ENCODE measurements at places on chromosomes 11 and 22. TPM values are rescaled to one million over a fixed set of nuclear protein-coding genes. Genes with fewer than 3 reads are reported as not detected.

Gene GDPD4
- not detected for total RNA-seq

Gene KDM4D
- 0.52 TPM for total RNA-seq

Gene RASSF10
- total RNA-seq = 4.8 TPM

Gene NUP50
- total RNA-seq = 51.5 TPM

Gene MAFF
- 48.9 TPM for total RNA-seq

Gene ACTN3
- not detected for total RNA-seq

Gene HEPHL1
- total RNA-seq = not detected

Gene PANX2
- total RNA-seq = 3.0 TPM

Gene OR8G5
- 0.58 TPM for total RNA-seq

Gene GRIK4
- total RNA-seq = 4.3 TPM

Gene GNG3
- total RNA-seq = not detected

Gene ZBED5
- total RNA-seq = 37.6 TPM

Gene C22orf42
- total RNA-seq = not detected

Gene GRIA4
- total RNA-seq = not detected

Gene TRPM5
- total RNA-seq = not detected

Gene DEPDC7
- 0.81 TPM for total RNA-seq

Gene RAPSN
- 0.64 TPM for total RNA-seq

Gene IL18
- 49.9 TPM for total RNA-seq

Gene OR8D4
- total RNA-seq = not detected

GRCh38 chr11:94295534-94295933 is 8.8 kb upstream of the IZUMO1R start:
- DNase-seq = no peak

- no peak for DNase-seq
These were observed 53.1 kb downstream of the PACSIN2 start for GRCh38 chr22:42961810-42962209.

GRCh38 chr22:19990609-19991394 is 25.8 kb downstream of the ARVCF start:
- DNase-seq = no peak

GRCh38 chr11:7563281-7563680 is 49.5 kb downstream of the PPFIBP2 start:
- DNase-seq = no peak

DNA sequence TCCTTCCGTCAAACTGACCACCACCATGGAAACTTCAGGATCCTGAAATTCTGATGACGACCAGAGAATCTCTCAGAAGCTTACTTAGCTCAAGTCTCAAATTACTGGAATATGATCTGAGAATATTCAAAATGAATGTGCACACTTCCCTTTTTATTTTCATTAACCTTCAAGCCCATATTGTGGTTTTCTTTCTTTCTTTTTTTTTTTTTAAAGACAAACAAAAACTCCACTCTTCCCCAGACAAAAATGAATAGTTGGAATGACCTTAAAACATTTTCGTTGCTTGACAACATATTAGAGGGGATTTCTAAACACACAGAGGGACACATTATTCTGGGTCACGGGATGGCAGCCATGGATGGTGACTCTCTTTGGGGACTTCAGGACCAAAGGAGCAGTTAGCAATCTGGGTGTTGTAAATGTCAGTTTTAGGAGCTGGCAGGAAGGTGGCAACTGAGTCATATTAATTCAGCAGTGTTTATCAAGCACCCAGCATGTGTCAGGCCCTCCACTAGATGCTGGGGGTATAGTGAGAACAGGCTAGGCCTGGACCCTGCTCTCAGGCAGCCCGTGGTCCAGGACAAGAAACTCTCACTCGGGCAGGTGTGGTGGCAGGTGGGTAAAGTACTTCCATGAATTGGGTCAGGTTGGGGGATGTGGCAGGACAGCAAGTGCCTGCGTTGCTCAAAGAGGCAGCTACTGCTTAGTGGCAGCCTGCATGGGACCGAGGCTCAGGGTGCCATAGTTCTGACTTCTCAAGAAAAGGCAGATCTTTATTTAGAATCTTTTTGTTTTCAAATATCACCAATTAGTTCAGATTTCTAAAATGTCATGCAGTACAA is 126.1 kb downstream of the HIPK3 start:
- DNase-seq = no peak

DNA sequence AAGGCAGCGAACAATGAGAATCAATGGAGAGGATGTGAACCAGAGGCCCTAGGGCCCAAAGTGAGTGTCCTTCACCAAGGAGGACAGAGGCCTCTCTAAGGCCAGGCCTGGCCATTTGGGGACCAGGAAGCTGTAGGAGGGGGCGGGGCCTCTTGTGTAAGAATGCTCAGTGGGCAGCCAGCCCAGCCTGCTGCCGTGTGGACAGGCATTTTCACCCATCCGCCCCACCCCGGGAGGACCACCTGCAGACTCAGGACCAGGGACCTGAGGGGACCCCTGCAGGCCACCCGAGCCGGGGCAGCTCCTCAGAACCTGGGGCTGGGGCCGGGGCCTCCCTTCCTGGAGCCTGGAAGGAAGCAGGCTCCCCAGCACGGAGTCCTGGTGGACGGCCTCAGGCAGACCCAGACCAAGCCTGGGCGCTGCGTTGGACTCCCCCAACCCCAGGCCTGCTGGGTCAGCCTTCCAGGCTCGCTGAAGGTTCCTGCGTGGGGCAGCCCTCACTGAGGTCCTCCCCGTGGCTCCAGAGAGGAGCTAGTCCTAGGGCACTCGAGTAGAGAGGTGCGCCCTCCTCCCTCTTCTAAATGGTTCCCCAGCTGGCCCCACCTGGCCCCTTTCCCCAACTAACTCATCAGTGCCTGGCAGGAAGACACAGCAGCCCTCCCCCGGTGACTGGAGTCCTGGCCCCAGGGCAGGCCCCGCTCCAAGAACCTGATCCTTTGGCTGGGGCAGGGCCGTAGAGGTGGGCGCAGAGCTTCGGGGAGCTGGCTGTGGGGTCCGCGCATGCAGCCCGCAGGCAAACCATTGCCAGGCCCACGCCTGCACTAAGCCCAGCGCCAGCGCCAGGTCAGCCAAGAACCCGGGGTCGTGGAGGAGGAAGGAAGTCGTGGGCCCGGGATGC is 1.5 kb upstream of the TRABD start:
- peak; percentile 89 for DNase-seq

DNA sequence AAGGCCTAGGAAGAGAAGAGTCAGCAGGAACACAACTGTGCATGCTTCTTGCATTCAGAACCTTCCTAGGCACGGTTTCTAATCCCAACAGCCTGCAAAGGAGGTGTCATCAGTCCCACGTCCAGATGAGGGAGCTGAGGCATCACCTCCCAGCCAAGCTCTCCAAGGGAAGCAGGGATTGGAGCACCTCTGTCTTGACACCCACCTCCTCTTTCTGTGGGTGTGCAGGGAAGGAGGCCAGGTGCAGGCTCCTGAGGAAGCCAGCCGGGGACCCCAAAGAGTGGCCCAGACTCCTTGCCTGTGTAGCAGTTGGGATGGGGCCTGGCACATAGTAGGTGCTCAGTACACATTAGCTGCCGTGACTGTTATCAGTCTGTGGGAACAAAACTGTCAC is 2.0 kb downstream of the PNPLA5 start:
- DNase-seq = peak; percentile 25

GRCh38 chr11:82229341-82229740 is 504.3 kb downstream of the FAM181B start:
- no peak for DNase-seq

DNA sequence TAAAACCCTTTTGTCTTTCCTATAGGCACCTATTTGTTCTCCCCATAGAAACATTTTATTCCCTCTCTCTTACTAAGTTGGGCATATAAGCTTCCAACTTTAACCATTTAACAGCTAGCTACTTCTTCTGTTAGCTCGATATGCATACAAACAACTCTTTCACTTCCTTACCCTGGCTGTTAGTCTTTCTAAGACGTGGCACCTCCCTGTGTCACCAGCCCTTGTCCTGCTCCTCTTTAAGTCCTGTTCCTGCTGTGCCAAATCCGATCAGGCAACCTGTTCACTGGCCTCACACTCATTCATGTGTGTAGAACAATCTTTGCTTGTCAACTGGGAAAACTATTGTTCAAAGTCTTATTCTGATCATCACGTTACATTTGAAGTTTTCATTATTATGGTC is 1376.1 kb upstream of the TENM4 start:
- no peak for DNase-seq

DNA sequence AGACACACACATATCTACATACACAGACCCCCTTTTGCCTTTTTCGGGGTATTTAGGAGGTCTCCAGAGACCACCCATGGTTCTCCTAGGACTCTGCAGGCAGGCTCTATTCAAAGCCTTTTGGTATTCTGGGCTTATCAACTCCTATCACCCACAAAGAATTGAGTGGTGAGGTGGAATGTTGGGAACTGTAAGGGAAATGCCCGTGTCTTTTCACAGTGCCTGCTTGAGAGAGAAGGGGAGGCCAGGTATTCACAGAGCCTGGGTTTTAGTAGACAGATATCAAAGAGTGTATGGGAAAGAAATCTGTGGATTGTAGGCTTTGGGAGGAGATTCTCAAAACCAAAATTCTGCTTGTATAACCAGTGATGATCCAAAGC is 44.0 kb upstream of the CSNK2A3 start:
- DNase-seq = no peak

- DNase-seq = no peak
These were observed 129.5 kb downstream of the ETS1 start for GRCh38 chr11:128457874-128458273.

DNA sequence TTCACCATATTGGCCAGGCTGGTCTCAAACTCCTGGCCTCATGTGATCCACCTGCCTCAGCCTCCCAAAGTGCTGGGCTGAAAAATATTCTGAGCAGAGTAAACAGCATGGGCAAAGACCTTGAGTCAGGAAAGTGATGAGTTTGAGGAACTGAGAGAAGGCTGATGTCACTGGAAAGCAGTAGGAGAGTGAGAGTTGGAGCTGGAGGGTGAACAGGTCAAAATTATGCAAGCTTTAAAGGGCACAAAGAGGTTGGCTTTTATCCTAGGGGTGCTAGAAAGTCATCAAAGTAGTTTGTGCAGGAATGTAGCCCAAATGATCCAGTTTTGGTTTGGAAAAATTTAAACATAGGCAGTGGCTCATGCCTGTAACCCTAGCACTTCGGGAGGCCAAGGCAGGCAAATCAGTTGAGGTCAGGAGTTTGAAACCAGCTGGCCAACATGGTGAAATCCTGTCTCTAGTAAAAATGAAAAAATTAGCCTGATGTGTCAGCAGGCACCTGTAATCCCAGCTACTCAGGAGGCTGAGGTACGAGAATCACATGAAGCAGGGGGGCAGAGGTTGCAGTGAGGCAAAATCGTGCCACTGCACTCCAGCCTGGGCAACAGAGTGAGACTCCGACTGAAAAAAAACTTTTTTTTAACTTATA is 44.7 kb upstream of the CXCR5 start:
- no peak for DNase-seq

DNA sequence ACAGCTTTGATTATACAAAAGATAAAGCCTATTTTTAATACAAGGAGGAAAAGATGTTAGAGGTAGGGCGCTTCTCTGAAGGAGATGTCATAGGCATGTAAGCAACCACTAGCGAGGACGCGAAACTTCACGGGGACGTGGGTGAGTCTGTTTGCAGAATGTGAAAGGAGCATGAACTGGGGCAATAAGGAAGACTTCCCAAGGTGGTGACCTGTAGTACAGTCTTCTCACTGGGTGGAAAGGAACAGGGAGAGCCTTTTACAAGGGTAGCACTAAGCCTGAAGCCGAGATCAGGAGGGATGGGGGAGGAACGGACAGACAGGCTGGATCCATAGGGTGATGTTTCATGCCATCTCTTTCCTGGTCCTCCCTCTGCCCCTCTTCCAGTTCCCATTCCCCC is 10.0 kb upstream of the MICAL2 start:
- no peak for DNase-seq

GRCh38 chr11:121478895-121479697 is 26.3 kb upstream of the SORL1-AS1 start:
- DNase-seq = no peak

DNA sequence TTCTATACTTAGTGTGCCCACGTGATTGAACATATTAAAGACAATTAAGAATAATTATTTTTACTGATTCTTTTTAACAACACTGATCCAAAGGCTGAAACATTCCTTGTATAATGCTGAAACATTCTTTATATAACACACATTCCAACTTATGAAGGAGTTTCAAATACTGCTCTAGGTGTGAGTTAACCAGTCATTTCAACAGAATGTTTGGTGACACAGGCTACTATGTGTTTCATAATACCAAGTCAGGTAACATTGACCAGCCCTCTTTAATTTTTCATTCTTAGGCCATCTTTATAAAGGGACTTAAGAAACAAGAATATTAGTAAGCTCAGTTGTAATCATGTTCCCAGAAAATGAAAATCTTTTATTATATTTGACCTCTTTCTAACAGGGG is 136.6 kb downstream of the ELP4 start:
- DNase-seq = no peak

DNA sequence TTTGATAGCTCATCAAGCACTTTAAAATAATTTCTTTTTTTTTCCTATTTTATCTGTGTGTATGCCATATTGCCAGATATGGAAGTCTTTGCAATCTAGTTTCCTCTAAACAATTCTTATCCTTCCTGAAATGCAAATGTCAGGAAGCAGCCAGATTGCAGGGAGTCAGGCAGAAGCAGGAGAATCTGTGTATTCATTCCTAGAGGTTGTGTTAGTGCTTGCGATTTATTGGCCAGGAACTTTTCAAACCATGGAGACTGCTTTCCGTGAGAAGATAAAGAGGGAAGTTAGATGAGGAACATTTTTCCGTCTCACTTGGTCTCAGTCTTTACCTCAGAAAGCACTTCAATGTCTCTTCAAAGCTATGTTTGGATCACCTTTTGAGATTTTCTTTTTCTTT is 91.9 kb downstream of the GRAMD1B start:
- no peak for DNase-seq

GRCh38 chr11:57458410-57459163 is 1.7 kb upstream of the RTN4RL2 start:
- DNase-seq = peak; percentile 82

GRCh38 chr11:44483919-44484610 is 81.4 kb upstream of the CD82 start:
- DNase-seq = no peak

GRCh38 chr11:15955595-15955994 is 400.8 kb downstream of the SOX6 start:
- DNase-seq = no peak

- DNase-seq = peak; percentile 34
These were observed 35.8 kb downstream of the DGCR2 start for GRCh38 chr22:19086417-19086816.

- DNase-seq = no peak
These were observed 576 bp upstream of the SC5D start for GRCh38 chr11:121291896-121292494.

DNA sequence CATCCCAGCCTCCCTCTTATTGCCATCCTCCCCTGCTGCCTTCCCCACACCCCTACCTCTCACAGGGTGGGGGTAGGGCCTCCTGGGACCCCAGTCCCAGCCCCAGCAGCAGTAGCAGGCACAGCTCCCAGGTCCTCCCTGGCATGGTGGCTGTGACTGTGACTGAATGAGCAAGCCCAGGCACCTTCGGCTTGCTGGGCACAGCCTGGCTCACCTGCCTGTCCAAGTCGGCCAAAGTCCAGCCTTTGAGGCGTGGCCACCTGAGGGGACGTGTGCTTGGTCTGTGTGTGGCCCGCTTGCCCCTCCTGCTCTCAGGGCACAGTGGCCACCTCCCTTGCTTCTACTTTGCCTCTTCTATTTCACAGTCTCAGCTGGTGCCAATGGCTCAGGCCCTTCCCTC is at the start of gene TREH:
TREH (minus strand) TSS at position 168 of the 400 bp plus-strand sequence; CDS start at position 145, 23 bp downstream.
- peak; percentile 43 for DNase-seq

GRCh38 chr11:10022764-10023163 is 271.3 kb downstream of the SBF2 start:
- no peak for DNase-seq
